ENCODE measurements at places on chromosomes 5 and 9.
A peak's percentile ranks its signal among the peaks of the same experiment; 100 is the strongest.

GRCh38 chr5:82307451-82307850 lies 29.3 kb upstream of the RPS23 start:
- peak; percentile 40 for DNase-seq

- peak; percentile 69 for DNase-seq
These were observed 605.7 kb downstream of the RAB3C start for GRCh38 chr5:59188419-59189225.

GRCh38 chr5:53817183-53817582 lies 256.7 kb downstream of the NDUFS4 start:
- DNase-seq: no peak

DNA sequence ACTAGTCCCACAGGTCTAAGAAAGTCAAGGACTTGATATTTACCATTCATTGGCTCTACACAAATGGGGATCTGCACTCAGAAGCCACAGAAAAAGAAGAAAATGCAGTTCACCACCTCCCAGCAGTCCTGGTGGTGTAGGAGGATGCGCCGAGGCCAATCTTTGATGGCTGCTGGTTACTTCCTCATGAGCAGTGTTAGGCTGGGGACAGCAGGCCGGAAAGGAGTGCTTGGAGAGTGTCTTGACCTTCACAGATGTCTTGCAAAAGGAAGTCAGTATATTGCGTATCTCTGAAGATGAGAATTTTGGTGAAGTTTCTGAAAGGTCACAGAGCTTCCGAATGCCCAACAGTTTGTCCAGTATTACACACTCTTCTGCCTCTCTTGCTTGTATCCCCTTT lies 597.0 kb downstream of the EBF1 start:
- DNase-seq: no peak

- peak; percentile 51 for DNase-seq
These were observed 22.9 kb downstream of the DNAH5 start for GRCh38 chr5:13921578-13921977.

GRCh38 chr5:140221697-140222223 lies 46.8 kb downstream of the CYSTM1 start:
- DNase-seq: peak; percentile 76

GRCh38 chr5:133688391-133688790 lies 76.0 kb upstream of the FSTL4 start:
- no peak for DNase-seq

GRCh38 chr9:130186839-130187522 lies 14.8 kb downstream of the NCS1 start:
- no peak for DNase-seq

GRCh38 chr5:3385991-3386519 lies 209.6 kb upstream of the IRX1 start:
- no peak for DNase-seq

DNA sequence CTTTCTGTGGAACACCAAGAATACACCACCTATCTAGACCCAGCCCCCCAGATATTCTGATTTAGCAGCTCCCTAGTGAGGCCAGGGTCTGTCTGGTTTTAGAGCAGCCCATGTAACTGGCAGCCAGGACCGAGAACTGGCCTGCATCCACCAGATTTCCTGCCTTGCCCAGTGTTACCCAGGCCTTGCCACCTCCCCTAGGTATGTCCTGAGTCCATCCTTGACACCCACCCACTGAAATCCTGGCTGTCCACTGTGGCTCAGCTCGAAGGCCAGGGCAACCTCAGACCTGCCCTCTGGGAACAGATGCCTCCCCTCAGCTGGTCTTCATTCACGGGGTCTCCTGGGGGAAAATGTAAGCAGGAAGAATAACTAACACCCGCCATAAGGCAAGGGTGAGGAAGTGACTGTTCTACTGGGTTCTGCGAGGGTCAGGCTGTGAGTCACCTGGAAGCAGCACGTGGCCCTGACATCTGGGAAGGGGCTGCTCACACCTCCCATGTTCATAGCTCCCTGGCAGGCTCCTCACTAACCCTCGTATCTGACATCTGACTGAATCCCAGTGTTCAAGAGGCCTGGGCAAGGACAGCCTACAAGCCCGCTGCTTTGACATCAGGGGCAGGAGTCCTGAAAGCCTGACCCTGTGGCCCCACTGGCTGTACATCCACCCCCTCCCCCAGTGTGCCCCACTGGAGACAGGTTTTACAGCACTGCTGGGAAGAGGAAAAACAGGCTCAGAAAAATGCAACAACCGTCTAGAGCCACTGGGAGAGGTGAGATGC lies 72.7 kb downstream of the SEMA4D start:
- peak; percentile 41 for DNase-seq

DNA sequence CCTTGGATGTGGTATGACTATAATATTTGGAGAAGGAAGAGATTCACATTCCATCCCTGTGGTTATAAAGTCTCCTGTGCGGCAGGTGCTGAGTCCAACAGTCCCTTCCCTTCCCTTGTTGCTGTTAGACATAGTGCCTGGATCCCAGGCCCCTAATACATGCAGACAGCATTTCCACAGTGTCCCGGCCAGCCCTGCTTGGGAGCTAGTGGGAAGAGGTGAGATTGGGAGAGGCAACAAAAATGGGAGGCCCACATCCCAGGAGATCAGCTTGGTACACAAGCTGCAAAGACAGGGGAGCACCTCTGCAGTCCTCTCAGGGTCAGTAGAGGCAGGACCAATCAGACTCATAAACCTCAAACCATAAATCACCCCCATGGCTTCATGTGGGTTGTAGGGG lies 3.3 kb upstream of the NEURL1B start:
- no peak for DNase-seq

- peak; percentile 52 for DNase-seq
These were observed 44.5 kb upstream of the STK32A start for GRCh38 chr5:147190331-147190730.

- no peak for DNase-seq
These were observed 353.3 kb downstream of the ARHGEF28 start for GRCh38 chr5:73979321-73979720.

- DNase-seq: no peak
These were observed 118.5 kb upstream of the FSTL4 start for GRCh38 chr5:133730866-133731265.
